ENCODE measurements at places on chromosomes 2 and 18.

DNA sequence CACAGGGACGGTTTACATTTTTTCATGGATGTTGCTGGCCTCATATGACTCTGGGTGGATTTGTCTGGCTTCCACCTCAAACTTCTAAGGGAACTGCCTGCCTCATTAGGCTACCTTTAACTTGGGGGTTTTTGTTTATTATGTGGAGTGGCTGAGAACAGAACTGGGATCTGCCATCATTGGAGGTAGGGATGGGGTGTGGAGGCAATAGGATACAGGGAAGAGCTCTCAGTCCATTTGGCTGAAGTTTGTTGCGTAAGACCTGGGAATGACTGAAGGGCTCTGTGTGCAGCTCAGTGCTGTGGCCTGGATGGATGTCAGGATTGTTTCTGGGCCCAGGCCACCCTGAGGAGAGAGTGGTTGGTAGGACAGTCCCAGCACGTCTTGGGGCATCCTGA is 31.2 kb downstream of the ASB1 start:
- DNase-seq, result no peak

- DNase-seq, result peak; percentile 24
Observed at GRCh38 chr2:170524828-170525565, 190.1 kb upstream of the SP5 start.

DNA sequence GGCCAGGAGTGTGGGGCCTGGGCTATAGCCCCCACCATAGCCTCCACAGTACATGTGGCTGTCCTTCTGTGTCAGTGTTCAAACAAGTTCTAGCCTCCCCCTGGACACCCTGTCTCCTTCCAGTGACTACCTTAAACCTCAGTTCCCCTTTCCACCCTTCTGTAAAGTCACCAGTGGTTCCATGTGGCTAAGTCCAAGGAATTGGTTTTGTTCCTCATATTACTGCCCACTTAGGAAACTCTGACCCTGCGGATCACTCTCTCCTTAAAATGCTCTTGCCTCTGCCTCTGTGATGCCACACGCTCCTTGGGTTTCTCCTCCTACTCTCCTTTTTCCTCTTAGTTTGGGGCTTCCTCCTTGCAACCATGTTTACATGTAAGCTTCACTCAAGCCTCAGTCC is 27.8 kb upstream of the REL start:
- DNase-seq, result no peak

DNA sequence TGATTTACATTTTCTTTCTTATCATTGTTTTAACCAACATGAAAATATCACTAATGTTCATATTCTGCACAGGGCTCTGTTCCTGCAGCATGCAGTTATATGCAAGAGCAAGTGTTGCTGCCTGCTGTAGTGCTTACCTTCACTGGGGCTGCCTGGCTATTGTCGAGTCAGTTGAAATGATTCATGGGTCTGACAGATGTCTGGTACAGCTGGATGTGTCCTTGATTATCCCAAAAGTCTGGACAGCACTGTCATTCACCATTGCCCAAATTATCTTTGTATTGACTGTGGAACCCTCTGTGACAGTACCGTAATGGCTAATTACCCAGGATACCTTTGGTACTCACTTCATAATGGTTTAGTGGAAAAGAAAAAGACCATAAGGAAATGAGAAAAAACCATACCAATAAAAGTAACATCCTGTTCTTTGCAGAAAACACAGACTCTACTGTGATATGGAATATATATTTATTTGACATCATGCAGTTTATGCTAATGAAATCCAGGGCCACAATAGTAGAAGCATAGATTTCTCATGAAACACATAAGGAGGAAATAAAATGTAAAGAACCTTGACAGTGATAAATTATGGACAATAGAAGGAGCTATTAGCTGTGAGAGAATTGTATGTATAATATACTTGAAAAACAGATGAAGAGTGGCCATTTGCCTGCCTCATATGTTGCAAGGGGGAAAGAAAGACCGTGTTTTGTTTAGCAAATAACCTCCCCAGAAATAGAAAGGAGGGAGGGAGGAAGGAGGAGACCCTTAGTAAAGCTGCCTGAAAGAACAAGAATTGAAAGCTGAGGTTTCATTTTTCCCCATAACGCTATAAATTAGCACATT is 249.8 kb upstream of the ATP5MC3 start:
- no peak for DNase-seq

DNA sequence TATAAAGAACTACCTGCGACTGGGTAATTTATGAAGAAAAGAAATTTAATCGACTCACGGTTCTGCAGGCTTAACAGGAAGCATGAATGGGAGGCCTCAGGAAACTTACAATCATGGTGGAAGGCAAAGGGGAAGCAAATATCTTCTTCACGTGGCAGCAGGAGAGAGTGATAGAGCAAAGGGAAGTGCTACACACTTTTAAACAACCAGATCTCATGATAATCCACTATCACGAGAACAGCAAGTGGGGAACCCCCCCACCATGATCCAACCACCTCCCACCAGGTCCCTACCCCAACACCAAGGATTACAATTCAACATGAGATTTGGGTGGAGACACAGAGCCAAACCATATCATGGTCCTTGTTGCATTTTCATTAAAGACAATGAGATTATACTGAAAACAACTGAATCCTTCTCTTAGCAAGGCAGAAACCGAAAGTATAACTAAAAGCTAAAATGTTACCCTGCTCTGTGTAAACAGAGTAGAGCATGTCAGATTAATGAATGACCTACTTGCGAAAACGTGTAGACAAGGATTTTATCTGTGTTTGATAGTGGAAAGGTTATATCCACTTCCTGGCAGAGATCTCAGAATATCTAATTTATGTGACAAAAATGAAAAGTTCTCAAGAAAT is 60.1 kb upstream of the RBBP8 start:
- DNase-seq, result no peak

- DNase-seq, result no peak
Observed at GRCh38 chr18:35474884-35475283, 22.9 kb downstream of the INO80C start.

DNA sequence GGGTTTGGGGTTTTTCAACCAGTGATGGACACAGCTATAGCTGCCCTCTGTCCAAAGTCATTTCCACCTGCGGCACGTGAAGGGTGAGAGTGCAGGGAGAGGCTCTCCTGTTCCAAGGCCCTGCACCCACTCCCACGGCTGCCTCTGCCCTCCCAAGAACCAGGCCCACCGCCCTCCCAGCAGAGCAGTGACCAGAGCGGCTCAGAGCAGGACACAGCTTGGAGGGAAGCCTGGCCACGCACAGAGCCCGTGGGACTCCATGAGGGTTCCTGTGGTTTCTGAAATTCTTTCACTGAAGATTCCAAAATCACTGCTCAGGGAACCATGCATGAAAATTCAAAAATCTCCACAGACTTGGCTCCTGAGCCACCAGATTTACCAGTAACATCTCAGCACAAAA is 67.3 kb upstream of the SALL3 start:
- DNase-seq, result no peak

GRCh38 chr2:207930747-207931146 is 94.6 kb downstream of the PLEKHM3 start:
- DNase-seq, result peak; percentile 60

DNA sequence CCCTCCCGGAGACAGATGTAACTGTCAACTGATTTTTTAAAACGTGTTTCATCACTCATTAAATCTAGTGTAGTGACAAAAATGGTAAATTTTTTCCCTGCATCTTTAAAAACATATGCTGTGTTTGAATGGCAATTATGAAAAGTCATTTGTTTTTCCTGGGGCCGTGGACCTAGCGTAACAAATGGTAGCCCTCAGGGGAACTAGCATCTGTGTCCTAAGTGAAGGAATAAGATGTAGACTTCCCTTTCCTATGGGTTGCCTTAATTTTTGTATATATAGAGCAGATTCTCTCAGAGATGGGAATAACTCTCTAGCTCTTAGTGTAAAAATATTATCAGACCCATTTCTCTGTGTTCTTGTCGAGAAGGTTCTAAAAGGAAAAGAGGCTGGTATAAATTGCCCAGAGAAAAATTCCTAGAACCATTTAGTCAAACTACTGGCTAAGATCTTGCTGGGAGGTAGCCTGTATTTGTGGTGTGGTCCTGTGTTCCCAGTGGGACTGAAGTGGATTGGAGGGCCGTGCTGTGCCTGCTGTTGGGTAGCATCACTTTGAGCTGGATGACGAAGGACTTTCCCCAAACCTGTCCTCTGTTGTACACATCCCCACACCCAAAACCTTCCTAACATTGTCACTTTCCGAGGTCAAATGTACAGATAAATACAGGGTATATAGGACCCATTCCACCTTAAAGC is 85.8 kb downstream of the LIMS1 start:
- no peak for DNase-seq

GRCh38 chr2:173567493-173567892 is 212.8 kb downstream of the CDCA7 start:
- peak; percentile 31 for DNase-seq

DNA sequence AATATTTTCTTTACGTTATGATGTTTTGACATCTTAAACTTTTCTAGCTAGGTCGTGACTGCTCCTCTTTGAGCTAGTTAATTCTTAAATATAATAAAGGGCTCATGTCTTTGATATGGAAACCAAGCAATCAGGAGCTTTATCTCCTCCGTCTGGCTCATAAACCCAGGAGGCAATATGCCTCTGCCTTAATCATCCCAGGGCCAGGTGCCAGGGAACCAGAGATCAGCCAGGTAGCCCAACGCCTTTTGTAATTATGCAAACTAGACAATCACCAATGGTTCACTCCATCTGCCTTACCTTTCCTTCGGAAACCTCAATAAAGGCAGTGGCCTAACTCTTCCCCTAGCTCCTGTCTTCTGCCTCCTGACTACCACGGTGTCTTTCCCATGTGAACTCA is 213.7 kb downstream of the KCNJ3 start:
- DNase-seq, result no peak

Data from mammary epithelial cell (primary cell).